ENCODE measurements at places on chromosomes 5 and 9.

GRCh38 chr9:135839516-135839915, 67.8 kb downstream of the CAMSAP1 start:
- no peak for DNase-seq

GRCh38 chr5:173123416-173123815, 20.9 kb upstream of the BNIP1 start:
- peak; percentile 30 for DNase-seq

- peak; percentile 50 for DNase-seq
Measured at GRCh38 chr9:136119061-136119882, 597 bp upstream of the TMEM250 start.

DNA sequence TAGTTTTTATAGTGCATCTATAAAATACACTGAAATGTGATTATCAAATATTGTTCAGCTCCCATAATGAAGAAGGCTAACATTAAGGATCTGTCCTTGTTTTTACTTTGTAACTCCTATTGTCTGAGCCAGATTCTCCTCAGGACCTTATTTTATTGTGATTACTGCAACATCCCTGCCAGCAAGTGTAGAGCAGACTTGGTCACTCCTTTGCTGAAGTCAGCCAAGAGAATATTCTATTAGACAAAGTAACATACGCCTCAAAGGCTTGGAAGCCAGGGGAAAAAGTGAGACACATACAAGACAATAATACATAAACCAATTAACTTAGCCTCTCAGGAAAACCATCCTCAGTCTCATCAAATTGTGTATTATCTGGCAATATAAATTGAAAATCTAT, 269.6 kb downstream of the ARL15 start:
- DNase-seq: no peak

- peak; percentile 67 for DNase-seq
Measured at GRCh38 chr5:114449860-114450421, 88.1 kb downstream of the KCNN2 start.

DNA sequence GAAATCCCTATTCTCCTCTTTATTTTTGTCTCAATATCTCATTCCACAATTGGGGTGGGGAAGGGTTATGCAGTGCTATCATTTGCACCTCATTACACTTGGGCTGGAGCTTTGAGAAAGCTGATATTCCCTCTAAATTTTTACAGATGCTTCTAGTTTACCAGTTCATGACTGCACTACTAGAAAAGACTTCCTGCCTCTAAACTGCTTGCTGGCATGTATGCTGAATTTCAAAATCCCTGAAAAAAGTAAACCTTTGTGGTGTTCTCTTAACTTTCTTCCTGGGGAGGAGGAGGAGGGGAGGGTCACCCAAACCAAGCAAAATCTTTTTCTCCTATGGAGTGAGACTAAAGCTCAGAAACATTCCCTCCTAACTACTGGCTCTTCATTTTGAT, 45.1 kb downstream of the BNC2 start:
- peak; percentile 33 for DNase-seq

- DNase-seq: no peak
Measured at GRCh38 chr5:87101321-87101720, 166.4 kb upstream of the RASA1 start.

DNA sequence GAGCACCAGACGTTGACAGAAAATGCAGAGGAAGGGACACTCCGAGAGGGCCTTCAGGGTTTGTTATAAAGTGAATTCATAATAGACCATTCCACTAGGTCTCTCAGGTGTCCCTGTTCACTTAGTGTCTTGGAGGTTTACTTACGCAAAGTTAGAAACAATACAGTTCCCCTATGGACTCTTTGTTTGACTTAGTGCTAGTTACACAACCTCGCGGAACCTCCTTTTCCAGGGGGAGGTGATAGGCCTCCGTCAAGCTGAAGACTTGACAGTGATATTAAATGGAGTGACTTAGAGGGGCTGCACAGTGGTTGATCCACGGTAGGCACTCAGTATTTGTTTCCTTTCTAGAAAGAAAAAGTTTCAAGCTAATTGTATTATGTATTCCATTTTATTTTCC, 1.3 kb downstream of the CCT5 start:
- DNase-seq: no peak

All from myocyte (in vitro differentiated cells).